ENCODE measurements at places on chromosomes 5 and 9. TPM values are rescaled to one million over a fixed set of nuclear protein-coding genes. Genes with fewer than 3 reads are reported as not detected.

CER1 gene
- polyA plus RNA-seq: 2.3 TPM

DNA sequence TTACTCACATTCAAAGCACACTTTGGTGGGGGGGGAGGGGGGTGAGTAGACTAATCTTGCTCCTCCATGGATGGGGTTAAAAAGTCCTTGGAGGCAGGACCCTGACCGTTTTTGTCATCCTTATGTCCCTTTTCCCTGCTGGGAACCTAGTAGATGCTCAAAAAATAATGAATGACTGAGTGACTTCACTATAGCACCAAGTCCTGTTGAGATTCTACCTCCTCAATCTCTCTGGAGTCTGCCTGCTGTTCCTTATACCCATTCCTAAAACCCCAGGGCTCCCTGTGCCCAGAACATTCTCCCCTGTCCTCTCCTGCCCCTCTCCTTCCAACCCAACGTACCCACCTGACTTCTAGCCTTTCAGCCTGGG is 2.3 kb upstream of the CSF2 start:
- DNase-seq: no peak

PCDHGA7 gene
- 2.7 TPM for polyA plus RNA-seq

HEMGN gene
- 6.3 TPM for polyA plus RNA-seq

PCDH12 gene
- 14.2 TPM for polyA plus RNA-seq

GRCh38 chr9:70511858-70512257 is 97.4 kb upstream of the KLF9 start:
- DNase-seq: no peak

GRCh38 chr9:21385131-21385670 is at the start of gene IFNA2:
IFNA2 (minus strand) TSS chr9:21385398; CDS start chr9:21385329, 69 bp downstream.
- no peak for DNase-seq
